ENCODE measurements at places on chromosomes 7 and 10.

- no peak for DNase-seq
Measured at GRCh38 chr7:110541962-110542361, 549.0 kb upstream of the LRRN3 start.

GRCh38 chr10:67603086-67603485, 92.9 kb downstream of the CTNNA3 start:
- no peak for DNase-seq

GRCh38 chr7:18508443-18509427, 13.2 kb downstream of the HDAC9 start:
- no peak for DNase-seq

DNA sequence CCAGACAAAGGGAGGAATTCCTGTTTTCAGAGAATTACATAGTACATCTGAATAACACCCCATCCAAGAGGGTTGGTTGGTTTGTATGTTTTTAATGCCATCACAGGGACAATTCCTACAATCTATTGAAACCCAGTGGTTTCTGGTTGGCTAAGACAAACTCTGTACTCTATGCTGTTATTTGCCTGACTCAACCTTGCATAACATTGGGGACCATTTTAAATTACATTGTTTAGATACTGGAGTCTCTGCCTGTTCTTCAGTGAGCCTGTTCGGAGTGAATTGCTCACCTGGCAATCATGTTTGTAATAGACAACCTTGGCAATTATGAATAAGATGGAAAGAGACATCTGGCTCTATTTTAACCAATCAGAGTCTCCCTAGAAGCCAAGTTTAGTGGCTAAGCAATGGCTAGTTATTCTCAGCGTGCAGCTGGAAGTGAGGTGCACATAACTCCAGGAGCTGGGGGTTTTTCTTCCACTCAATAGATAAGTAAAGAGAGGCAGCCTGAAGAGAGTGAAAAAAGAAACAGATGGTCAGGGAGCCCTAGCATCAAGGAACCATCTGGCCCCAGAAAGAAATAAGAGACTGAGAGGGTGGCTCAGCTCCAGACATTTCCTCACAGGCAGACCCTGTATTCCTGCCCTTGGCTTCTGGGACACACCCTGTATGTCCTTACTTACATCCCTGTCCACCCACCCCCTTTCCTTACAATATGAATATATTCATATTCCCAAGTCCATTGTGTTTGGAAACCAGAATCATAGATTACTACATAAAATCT, 21.2 kb upstream of the SLC35G1 start:
- DNase-seq = no peak

GRCh38 chr10:12633776-12634620, 284.7 kb downstream of the CAMK1D start:
- no peak for DNase-seq
